ENCODE measurements at places on chromosomes 3 and 15. TPM values are rescaled to one million over a fixed set of nuclear protein-coding genes. Genes with fewer than 3 reads are reported as not detected.

Gene CRABP1
- total RNA-seq: not detected

Gene GOLGA8G
- not detected for total RNA-seq

Gene VWA5B2
- not detected for total RNA-seq

Gene TF
- total RNA-seq: under 0.01 TPM

Gene CTDSPL
- 39.5 TPM for total RNA-seq

Gene SCG5
- total RNA-seq: 0.63 TPM

Gene SYNM
- 54.0 TPM for total RNA-seq

Gene GNAT1
- not detected for total RNA-seq

Gene SELENOS
- 61.7 TPM for total RNA-seq

Gene TM4SF18
- 4.8 TPM for total RNA-seq

Gene DUOX1
- 2.2 TPM for total RNA-seq

Gene NAALADL2
- 13.9 TPM for total RNA-seq

Gene CAMP
- not detected for total RNA-seq

Gene GOLGA8R
- 3.0 TPM for total RNA-seq

Measured in ovary (tissue), 10 donors.